AG09309 (cell line): ENCODE measurements at places on chromosomes 2 and 18.

DNA sequence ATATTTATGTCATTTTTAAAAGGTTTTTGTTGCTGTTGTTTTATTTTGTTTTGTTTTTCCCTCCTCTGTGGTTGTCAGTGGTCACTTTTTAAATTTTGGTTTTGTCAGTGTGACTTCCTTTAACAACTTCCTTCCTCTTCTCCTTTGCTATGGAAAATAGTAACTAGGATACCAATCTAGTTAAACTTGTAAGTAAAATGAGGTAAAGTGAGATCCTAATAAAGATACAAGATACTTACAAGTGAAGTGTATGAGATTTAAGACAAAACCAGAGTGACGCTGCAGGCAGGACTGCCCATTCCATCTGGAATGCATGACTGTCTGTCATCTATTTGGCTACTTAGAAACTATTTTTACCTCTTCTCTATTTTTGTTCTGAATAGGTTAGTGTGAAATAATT, 30.6 kb upstream of the CREB1 start:
- no peak for DNase-seq

GRCh38 chr2:151575338-151575737, 158.9 kb downstream of the NEB start:
- DNase-seq, result no peak

- no peak for DNase-seq
Measured at GRCh38 chr18:8610459-8610851, 1.2 kb downstream of the RAB12 start.

DNA sequence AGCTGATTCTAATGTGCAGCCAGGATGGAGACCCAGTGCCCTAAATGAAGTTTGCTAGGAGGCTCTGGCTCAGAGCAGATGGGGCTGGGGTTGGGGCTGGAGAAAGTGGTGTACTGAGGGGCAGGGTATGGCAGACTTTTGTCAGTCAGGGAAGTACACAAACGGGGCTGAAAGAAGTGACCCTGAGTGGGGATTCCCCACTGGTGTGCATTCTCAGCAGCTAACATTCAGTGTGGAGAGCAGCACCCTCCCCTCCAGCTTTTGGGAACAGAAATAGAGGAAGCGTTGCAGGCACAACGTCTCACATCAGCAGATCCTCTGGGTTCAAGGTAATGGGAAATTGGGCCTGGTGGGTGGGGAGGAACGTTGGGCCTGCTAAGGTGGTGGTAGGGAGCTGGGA, 89.1 kb upstream of the GCFC2 start:
- DNase-seq, result no peak

- DNase-seq, result no peak
Measured at GRCh38 chr2:215080545-215080944, 57.9 kb downstream of the ABCA12 start.

- DNase-seq, result no peak
Measured at GRCh38 chr2:2057125-2057721, 273.9 kb downstream of the MYT1L start.

DNA sequence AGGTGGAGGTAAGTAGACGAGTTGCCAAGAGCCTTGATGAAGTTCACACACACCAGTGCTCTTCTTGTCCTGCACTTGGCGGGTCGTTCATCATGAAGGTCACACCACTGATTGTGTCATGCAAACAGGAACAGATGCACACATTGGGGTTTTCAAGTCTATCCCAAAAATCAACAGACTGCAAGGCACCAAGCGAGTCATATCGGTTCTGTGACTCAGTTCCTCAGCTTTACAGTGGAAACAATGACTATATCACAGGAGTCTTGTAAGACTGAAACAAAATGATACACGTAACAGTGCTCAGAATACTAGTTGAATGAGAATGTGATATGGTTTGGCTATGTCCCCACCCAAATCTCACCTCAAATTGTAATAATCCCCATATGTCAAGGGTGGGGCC, 526.9 kb upstream of the ID2 start:
- DNase-seq, result no peak

DNA sequence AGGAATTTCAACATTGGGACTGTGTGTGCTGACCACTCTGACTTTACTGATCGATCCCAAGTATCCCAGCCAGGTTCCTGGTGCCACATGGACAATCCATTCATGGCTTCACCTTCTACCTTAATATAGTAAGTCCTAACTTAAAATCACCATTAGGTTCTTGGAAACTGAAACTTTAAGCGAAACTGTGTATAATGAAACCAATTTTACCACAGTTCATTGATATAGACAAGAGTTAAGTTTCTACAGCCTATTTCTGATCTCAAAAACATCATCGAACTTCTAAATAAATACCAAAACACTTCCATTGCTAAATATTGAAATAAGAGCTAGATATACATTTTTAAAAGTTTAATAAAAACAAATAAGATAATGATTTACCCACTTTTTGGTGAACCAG, 4.4 kb upstream of the EXOC6B start:
- DNase-seq, result no peak

DNA sequence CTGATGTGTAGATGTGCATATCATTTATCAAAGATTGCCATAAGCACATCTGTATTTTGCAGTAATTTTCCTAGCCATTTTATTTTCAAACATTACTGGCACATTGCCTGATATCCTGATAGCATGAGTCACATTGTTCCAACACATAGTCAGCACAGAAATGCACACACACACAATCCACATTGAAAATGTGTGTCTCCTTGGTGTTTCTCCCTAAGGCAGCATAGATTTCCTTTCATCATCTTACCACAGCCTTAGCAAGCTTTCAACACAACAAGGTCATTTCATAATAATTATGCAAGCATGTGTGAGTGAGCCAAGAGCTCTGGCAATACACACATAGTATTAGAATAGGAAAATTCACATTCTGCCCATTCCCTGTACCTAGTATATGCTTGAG, 245.4 kb upstream of the MEIS1 start:
- peak; percentile 1 for DNase-seq

DNA sequence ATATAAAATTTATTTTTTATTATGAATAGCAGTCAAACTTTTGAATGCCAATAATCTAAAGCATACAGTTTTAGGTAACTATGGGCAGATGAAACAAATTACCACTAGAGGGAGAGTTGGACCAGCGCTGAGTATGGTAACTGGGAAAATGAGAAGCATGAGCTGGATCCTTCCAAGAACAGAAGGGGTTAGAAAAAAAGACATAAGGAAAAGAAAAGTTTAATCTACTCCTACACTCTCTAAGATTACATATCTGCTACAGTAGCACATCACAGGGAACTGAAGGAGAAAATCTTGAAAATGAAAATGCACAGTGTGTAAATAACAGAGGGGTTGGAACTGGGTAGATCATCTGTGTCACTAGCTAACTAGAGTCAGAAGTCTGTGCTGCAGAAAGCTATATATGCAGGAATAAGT, 15.5 kb downstream of the REG3G start:
- no peak for DNase-seq

- DNase-seq, result no peak
Measured at GRCh38 chr2:183057333-183057985, 19.2 kb upstream of the NCKAP1 start.

DNA sequence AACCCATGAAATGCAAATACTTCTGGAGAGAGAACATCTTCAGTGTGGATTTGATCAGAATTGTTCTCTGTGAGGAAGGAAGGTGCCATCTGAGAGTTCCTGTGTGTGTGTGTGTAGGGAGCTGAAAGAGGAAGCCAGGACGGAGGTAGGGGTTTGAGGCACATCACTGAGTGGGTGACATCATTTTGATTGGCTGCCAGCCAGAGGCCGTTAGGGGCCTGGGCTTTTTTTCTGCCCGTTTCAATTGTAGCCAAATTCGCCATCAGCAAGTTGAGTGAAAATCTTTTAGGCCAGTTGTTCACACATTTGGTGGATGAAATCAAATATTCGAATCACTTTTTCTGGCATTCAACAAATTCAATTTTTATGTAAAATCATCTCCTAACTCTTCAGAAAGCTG, 48.9 kb downstream of the TSN start:
- no peak for DNase-seq

- no peak for DNase-seq
Measured at GRCh38 chr2:53843595-53843994, 16.2 kb downstream of the GPR75 start.

- DNase-seq, result no peak
Measured at GRCh38 chr2:187485523-187485922, 37.5 kb upstream of the CALCRL start.

DNA sequence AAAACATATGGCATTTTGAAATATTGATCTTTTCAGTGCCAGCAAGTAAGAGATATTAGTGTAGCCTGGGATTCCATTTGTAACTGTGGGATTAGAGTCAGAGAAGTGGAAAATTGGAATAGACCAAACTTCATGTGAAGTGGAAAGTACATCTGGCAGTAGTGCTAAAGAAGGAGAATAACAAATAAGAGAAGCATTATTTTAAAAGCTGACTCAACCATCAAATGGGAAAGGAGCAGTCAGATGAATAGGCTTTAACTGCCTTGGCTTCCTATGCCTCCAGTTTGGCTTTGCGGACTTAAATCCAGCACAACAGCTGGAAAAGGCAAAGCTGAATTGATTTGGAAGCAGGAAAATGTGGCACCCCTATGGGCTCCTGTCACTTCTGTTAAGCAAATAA, 623.1 kb downstream of the TSN start:
- DNase-seq, result no peak

GRCh38 chr18:11104307-11104706, 45.1 kb downstream of the PIEZO2 start:
- DNase-seq, result no peak

GRCh38 chr2:240831594-240832204, 11.7 kb upstream of the KIF1A start:
- no peak for DNase-seq

- DNase-seq, result no peak
Measured at GRCh38 chr2:179861027-179861415, 391 bp downstream of the ZNF385B start.

DNA sequence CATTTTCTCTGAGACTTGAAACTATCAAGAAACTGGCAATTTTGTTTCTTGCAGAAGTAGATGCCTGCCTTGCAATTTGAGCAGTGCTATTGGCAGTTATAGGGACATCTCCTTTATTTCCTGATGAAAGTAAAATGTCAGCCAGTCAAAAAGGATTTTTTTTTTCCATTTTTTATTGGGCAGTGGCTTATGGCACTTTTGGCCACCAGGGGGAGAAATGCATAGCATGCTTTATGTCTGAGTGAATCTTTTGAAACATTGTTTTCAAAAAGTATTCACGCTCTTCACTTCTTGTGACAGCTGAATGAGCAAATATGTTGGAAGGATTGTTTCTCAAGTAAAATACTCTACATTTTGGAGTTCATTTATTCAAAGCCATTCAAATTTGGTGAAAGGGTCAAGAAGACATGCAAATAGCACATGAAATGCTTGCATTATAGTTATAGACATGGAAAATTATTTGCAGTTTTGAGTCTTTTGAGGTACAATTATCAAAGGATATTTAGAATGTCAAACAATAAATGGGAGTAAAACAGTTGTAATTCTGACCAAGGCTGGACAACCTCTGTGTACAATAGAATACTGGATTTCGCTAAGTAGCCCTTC, 491.0 kb downstream of the CDH2 start:
- DNase-seq, result peak; percentile 4

- no peak for DNase-seq
Measured at GRCh38 chr2:14996351-14997014, 364.0 kb downstream of the LRATD1 start.

GRCh38 chr18:45408218-45408617, 207.1 kb upstream of the SLC14A2 start:
- no peak for DNase-seq

DNA sequence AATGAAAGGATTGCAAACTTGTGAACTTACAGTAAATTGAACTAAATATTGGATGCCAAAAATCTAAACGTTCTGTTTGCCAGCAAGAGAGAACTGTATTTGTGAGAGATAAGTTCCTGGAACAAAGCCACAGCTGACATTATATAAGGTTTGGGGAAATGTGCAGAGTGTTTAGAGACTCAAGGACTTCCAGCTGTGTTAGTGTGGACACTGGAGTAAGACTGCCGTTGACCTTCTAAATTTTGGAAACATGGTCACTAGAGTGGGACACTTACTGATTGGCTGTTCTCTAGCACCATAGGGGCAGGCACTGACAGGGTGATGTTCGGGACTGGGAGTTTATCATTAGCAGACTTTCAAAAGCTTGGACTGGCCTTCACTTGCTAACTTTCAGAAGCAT, 40.5 kb downstream of the SCN9A start:
- DNase-seq, result no peak

DNA sequence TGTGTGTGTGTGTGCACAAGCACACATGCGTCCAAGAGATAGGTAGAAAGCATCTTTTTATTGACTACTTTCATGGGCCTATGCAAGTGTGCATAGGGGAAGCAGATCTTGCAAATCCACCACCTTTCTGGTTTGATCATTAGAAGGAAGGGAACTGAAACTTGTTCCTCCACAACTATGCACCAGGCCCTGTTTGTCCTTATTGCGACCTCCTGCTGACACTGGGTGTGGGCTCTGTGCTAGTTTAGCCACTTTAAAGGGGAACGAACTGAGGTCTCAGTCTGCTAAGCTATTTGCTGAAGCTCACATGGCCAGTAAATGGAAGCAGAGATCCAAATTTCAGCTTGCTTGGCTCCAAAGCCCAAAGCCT, 32.1 kb upstream of the INSIG2 start:
- no peak for DNase-seq

DNA sequence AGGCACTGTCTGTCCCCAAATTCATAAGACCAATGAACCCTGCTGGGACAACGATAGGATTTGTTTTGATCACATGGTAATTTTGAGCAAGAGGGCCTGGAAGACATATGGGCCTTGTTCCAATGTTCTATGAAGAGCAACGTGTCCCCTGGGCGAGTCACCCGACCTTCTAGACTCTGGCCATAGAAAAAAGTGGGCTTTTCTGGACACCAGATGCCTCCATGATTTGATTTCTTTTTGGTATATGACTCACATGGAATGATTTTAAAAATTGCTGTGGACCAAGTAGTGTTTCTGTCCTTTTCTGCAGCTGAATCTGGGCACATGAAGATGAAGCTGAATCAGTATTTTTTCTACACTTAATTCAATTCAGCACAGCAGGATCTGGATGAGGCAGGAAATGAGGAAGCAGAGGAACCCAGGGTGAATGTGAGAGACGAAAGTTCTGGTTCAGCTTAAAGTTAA, 104.9 kb downstream of the CDC42EP3 start:
- DNase-seq, result no peak

GRCh38 chr18:45993438-45993837, 26.3 kb upstream of the EPG5 start:
- DNase-seq, result peak; percentile 61

- DNase-seq, result no peak
Measured at GRCh38 chr2:134625311-134625710, 93.5 kb downstream of the TMEM163 start.

GRCh38 chr2:68723181-68723580, 11.4 kb upstream of the ARHGAP25 start:
- no peak for DNase-seq

DNA sequence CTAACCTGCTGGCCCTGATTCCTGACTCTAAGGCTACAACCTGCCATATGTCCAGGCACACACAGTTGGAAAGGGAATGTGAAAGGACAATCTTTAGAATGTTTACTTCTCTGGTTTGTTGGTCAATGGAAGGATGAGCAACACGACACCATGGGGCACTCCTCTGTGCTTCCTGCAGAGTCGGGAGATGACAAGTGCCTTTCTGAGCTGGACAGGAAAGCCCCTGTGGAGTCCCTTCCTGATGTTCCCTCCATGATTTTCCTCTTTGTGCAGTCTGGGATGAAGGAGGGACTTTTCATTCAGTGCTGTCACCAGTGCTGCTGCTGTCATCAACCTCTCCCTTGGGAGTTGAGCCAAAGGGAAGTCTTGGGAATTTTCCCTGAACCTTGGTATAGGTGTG, 22.6 kb upstream of the SERPINB7 start:
- DNase-seq, result no peak
